ENCODE measurements at places on chromosomes 16 and 17.

DNA sequence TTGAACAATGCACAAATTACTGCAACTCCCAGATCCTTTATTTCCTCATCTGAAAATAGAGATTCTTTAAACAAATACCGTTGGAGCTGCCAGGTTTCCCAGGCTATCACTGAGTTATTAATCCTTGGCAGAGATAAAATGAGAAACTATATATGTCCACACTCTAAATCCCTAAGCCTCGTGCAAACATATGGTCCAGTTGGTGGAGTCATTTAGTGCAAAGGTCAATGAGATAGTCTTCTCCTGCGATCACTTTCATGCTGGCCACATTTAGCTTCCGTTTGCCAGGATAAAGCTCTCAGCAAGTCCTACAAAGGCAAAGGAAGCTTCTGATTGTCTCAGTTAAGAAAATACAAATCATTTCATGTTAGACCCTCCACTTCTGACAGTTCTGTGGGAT is 11.0 kb downstream of the GRIN2A start:
- DNase-seq, result no peak

DNA sequence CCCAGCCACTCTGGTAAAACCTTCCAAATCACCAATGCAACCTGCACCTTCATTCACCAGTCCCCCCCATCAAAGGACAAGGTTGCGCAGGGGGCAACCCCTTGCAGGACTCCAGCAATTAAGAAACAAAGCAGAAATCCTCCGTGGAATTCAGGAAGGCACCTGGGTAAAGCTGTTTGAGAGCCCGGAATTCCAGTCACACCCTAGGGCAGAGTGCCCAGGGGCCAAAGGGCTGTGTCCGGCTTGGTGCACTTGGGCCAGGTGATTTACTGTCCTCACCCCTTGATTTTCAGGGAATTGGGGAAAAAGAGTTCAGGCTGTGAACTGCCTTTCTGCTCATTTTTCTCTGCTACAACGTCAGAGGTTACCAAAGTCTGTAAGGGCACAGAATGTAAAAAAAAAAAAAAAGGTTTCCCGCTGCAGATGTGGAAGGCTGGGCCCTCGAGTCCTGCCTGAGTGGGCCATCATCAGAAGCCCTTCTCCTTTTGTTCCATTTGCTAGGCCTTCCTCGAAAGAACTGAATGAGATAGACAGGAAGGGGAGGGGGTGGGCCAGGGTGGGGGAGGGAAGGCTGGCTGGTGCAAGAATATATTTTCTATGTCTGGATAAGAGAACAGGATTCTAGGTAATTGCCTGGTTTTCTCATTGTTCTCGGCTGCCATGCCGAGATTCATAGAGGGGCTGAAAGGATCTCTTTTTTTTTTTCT is 266.5 kb upstream of the PSMD7 start:
- DNase-seq, result no peak

DNA sequence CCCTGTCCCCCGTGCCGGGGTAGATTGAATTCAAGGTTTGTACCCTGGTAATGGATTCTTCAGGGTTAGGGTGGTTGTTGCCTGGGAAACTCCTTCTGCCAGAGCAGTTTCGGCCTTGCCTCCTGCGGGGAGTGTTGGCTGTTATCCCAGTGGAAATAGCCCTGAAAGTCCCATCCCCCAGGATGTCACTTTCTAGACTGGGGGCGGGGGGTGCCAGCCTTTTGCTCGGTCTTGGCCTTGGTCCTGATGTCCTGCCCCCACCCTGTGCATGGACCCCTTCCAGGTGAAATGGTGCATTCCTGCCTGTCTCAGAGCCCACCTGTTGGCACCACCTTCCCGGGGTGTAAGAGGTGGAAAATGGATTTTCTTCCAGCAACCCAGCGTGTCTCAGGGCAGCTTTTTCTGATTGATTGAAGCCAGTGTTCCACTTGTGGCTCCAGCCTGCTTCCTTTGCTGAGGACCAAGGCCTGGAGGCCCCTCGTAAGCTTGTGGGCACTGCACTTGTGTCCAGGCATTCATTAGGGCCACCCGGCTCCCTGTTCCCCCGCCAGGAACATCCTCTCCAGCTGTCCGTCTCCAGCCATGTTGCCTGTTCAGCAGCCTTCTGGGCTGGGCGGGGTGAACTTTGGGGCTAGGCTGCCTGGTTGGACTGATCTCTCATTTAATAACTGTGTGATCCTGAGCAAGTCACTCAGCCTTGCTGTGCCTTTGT is 25.6 kb downstream of the MGAT5B start:
- DNase-seq, result no peak

DNA sequence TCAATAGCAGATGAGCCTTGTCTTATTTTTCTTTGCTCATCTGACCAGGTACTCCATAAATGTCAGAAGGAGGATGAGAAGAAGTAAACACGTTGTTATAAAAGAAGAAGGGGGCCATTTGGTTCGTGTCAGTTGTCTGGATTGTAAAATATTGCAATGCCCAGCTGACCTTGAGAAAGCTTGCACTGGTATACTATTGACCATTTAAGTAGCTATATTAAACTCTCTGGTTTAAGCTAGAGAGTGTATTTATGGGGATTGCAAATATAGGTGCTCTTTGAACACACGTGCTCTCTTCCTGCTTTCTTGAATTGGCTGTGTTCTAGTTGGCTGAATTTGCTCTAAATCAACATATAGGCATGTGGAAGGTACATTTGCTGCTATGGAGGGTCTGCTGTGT is 26.1 kb upstream of the CMTR2 start:
- no peak for DNase-seq

- DNase-seq, result no peak
These were observed 35.4 kb downstream of the TBCD start for GRCh38 chr17:82787081-82787848.

DNA sequence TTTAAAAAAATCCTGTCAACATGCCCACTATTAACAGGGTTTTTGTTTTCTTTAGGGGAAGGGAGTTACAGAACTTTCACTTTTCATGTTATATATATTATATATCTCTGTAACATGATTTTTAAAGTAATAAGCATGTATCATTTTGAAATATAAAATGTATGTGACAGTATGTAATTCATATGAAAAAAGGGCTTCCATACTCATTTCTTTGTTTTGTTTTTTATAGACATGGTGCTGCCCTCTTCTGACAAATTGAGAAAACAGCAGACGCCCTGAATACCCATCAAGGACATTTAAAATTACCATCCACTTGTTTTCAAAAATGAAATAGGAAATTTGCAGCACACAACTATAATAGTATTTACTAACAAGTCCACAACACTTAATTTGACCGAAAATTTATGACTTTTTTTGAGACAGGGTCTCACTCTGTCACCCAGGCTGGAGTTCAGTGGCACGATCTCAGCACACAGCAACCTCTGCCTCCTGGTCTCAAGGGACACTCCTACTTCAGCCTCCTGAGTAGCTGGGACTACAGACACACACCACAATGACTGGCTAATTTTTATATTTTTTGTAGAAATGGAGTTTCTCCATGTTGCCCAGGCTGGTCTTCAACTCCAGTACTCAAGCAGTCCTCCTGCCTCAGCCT is 30.4 kb downstream of the CFDP1 start:
- no peak for DNase-seq

DNA sequence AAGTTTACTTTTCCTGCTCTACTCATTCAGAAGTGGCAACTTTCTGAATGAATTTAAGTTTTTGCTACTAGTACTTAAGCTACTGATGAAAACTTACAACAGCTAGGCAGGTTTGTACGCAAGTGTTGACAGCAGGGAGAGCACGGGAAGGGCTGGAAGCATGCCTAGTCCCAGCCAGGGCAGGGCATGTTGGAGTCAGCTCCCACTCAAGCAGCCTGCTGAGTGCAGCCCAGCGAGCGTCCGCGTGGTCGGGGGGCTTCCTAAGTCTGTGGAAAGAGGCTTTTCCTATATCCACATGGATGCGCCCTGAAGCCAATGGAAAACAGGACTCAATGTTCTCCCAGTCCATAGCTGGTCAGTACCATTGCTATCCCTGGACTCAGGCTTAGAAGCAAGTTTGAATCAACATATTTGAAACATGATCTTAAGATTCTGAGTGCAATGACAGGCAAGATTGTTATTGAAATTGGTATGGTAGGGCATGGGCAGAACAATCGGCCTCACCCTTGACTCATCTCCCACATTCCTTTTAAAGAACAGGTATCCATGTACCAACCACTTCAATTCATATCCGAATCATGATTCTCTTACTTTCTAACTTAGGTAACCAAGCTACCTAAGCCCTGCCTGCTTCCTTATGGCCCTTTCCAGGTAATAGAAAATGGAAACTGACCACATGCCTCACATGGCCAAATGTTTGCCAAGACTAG is 22.5 kb downstream of the CYB5D2 start:
- no peak for DNase-seq

- peak; percentile 61 for DNase-seq
These were observed 13.5 kb upstream of the ABAT start for GRCh38 chr16:8660841-8661301.

DNA sequence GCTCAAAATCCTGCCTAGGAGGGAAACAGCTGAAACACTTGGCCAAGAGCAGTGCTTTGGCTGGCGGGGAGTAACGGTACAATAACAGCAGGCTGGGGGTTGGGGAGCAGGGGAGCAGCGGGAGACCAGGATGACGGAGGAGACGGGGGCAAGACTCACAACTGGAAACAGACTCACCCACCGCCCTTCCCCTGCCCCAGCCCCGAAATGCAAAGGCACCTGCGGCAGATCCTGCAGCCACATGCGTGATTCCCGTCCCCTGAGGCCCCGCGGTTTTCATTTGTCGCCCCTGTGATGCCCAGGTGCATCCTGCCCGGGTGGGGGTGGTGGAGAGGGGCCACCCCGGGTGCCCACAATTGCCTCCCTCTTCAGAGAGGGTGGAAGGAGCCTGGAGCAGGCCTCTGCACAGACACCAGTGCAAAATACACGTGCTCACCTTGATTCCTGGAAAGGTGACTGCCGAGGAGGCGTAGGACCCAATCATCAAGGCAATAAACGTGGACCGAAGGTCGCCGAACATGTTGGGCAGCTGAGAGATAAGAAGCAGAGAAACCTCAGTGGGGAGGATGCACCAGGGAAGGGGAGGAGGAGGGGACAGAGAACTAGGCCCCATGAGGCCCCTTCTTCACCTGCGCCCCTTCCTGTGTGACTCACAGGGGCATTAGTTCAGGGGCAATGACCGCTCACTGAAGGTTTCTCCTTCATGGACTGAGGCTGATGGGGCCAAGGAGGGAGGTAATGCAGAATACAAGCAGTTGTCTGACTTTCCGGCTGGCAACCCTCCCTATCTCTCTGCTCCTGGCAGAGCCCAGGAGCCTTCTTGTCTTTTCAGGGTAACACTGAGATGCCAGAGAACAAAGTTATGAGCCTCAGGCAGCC is 30.4 kb upstream of the PITPNA start:
- no peak for DNase-seq

GRCh38 chr17:54882371-54882770 is 18.3 kb upstream of the TOM1L1 start:
- DNase-seq, result no peak

DNA sequence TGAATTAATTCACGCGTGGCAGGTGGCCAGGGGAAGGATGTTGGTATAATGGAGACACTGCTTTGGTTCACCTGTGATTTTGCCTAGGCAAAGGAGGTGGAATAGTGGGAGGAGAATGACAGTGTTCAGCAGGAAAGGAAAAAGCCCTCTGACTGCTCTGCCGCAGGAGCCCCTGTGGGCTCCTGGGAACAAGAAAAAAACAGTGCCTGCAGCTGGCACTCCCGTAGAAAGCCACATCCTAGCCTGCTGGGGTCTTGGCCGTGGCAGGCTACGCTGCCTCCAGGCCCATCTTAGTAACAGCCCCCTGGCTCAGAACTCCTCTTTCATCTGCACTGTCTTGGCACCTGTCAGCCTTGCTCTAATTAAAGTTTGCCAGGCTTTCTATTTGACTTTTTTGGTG is 20.6 kb downstream of the ADORA2B start:
- DNase-seq, result no peak

- DNase-seq, result peak; percentile 14
These were observed 66.4 kb upstream of the SMIM36 start for GRCh38 chr17:55577687-55578086.

GRCh38 chr17:1834380-1835149 is 4.8 kb downstream of the RPA1 start:
- no peak for DNase-seq

DNA sequence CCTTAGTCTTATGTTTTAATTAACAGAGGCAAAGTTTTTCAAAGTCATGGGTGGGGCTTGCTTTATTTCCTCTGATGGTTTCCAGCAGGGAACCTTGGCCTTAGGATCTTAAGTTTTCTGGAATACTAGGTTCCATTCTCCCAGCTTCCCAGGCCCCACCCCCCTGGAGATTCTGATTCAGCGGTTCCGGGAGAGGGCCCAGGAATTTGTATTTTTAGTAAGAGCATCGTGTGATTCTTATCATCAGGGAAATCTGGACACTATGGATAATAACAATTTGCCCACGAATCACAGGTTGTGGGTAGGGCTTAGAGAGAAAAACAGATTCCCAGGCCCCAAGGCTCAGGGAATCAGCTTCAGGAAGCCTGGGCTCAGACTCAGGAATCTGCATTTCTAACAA is 263.6 kb downstream of the NTN1 start:
- DNase-seq, result no peak

DNA sequence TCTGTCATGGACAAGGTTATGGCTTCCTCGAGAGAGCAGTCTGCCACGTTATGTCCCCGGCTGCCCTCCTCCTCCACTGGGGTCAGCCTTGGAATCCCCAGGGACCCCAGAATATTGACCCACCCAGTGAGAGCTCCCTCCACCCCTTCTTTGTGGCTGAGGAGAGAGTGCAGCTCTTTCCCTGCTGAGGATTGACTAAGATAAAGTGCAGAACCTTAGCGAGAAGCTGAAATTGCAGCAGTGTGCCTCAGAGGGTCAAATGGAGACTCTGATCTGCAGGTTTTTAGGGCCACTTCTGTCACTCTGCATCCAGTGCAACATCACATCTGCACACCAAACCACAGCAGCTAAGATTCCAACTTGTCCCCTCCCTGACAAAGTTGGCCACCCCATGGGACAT is 25.6 kb upstream of the PMFBP1 start:
- no peak for DNase-seq

GRCh38 chr16:64870859-64871258 is 251.0 kb downstream of the CDH11 start:
- no peak for DNase-seq

- DNase-seq, result no peak
These were observed 4.0 kb upstream of the WNT3 start for GRCh38 chr17:46822388-46822921.

GRCh38 chr17:40612599-40613244 is 34.9 kb downstream of the SMARCE1 start:
- DNase-seq, result peak; percentile 71

DNA sequence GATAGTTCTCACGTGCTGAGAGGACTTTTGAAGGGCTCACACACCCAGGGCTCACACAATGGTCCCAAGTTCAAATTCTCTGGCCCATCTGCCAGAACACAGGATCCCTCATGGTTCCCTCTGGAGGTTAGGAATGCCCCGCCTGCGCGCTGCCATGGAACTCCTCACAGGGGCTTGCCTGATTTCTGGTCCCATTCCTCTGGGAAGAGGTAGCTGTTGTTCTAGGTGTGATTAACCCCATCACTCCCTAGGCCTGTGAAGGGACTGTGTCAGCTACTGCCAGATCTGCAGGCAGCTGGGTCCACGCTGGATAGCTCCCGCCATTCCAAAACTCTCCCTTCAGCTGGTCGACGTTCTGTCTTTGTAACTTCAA is 2.3 kb upstream of the ARMC5 start:
- DNase-seq, result no peak

Data from activated CD4-positive, alpha-beta T cell treated with anti-CD3 and anti-CD28 coated beads, Interleukin-2, amount 50 U/mL, for 4 hours (primary cell).